ENCODE measurements at places on chromosomes 3 and 15. TPM values are rescaled to one million over a fixed set of nuclear protein-coding genes. Genes with fewer than 3 reads are reported as not detected.

GRCh38 chr3:77913524-77914174 is 873.8 kb downstream of the ROBO2 start:
- H3K27ac ChIP-seq, result no peak overlapping the region
- H3K4me1 ChIP-seq, result no peaks in the 10 kb centered on the region
- H3K36me3 ChIP-seq, result no peaks in the 10 kb centered on the region
- H3K4me3 ChIP-seq, result no peak overlapping the region
- no peak for DNase-seq

- no peak for DNase-seq
- H3K4me3 ChIP-seq, result no peak overlapping the region
- no peaks in the 10 kb centered on the region for H3K36me3 ChIP-seq
- no peaks in the 10 kb centered on the region for H3K27me3 ChIP-seq
These were observed 440.5 kb upstream of the ADAMTS9 start for GRCh38 chr3:65128346-65128745.

GRCh38 chr3:197748597-197749314 is 927 bp upstream of the FYTTD1 start:
- peak overlapping the region; percentile 92 for H3K27ac ChIP-seq
- H3K4me1 ChIP-seq, result peaks cover 26% of the 10 kb centered on the region
- DNase-seq, result no peak
- no peaks in the 10 kb centered on the region for H3K27me3 ChIP-seq
- peak overlapping the region; percentile 87 for H3K4me3 ChIP-seq

- peak overlapping the region; percentile 23 for H3K27ac ChIP-seq
- peaks cover 21% of the 10 kb centered on the region for H3K36me3 ChIP-seq
- DNase-seq, result no peak
- peaks cover 28% of the 10 kb centered on the region for H3K4me1 ChIP-seq
These were observed 64.3 kb downstream of the MGLL start for GRCh38 chr3:127758013-127758412.

DNA sequence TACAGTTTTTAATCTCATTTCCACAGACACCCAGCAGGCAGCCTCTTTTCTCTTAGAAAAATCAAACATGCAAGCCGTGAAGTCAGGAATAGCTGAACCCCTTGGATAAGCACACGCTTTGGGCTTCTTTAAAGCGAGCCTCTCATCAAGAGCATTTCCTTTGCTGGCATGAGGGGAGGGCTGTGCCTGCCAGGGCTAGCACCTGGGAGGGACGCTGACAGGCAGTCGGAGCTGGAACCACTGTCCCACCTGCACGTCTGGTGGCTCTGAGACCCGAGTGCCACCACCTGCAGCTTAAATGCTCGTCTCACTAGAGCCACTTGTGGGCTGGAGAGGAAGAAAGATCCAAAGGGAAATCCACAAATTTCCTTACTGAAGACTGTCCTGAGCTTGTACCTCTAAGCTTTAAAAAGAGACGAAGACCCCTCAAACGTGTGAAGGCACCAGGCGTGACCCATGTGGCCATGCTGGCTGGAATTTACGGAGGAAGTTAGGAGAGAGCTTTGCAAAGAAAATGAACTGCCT is 9.4 kb downstream of the MAP6D1 start:
- H3K4me1 ChIP-seq, result no peaks in the 10 kb centered on the region
- no peak overlapping the region for H3K4me3 ChIP-seq
- DNase-seq, result no peak
- H3K36me3 ChIP-seq, result peaks cover 15% of the 10 kb centered on the region
- no peak overlapping the region for H3K27ac ChIP-seq

DNA sequence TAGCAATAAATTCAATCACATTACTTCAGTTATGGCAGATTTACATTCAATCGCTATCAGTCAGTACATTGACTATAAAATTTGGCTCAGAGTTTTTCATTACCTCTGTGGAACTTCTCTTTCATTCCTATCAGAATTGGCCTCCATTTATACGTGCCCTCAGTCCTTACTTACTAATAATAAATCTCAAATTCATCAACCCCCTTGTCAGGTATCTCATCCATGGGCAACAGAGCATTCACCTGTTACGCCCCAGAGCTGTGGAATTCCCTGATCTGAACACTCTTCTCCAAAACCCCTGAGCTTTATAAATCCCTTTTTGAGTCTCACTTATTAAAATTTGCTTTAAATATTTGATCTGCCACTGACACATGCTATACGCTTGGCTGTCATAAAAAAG is 492.9 kb downstream of the GBE1 start:
- peaks cover 3% of the 10 kb centered on the region for H3K27me3 ChIP-seq
- no peak for DNase-seq
- no peaks in the 10 kb centered on the region for H3K36me3 ChIP-seq

- peaks cover 8% of the 10 kb centered on the region for H3K36me3 ChIP-seq
- H3K4me1 ChIP-seq, result peaks cover 47% of the 10 kb centered on the region
- H3K4me3 ChIP-seq, result no peak overlapping the region
- DNase-seq, result no peak
- H3K27ac ChIP-seq, result peak overlapping the region; percentile 23
These were observed 8.7 kb downstream of the LIMD1 start for GRCh38 chr3:45603226-45603625.

DNA sequence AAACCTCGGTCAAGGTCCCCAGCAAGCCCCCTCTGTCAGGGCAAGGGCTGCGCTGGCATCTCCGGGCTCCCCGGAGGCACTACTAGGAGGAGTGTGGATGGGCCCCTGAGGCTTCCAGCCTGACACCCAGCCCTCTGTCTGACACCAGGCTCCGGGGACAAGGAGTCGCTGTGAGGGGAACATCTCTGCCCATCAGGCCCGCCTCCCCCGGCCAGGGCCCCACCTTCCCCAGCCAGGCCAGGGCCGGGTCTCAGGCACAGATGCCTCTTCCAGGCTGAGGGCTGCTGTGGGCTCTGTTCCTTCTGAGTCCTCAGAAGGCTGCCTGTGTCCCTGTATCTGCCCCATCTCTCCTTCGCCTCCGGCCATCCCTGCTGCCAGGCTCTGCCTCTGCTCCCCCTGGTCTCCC is 15.8 kb downstream of the CSPG4 start:
- peak overlapping the region; percentile 62 for H3K27ac ChIP-seq
- DNase-seq, result no peak
- no peaks in the 10 kb centered on the region for H3K27me3 ChIP-seq
- peaks cover 4% of the 10 kb centered on the region for H3K36me3 ChIP-seq

DNA sequence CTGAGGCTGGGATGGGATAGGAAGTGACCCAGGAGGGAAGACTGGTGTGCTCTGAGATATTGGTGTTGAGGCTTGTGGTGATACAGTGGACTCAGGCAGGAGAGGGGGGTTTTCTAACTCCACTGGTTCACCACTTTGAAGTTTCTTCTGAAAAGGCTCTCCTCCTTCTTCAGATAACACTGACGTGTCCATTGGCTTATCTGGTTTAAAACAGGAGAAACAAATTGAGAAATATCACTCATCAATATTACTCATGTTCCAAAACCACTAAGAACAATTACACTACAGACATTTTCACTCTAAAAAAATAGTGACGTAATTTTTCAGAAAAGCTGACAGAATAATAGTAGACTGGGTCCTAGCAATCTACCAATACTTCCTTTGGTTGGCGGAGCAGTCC is 23.1 kb downstream of the TP53BP1 start:
- H3K36me3 ChIP-seq, result peaks cover 61% of the 10 kb centered on the region
- H3K4me1 ChIP-seq, result peaks cover 5% of the 10 kb centered on the region
- no peak overlapping the region for H3K27ac ChIP-seq

GRCh38 chr3:104628185-104628789 is 738.4 kb upstream of the ALCAM start:
- peaks cover 27% of the 10 kb centered on the region for H3K4me1 ChIP-seq
- no peaks in the 10 kb centered on the region for H3K27me3 ChIP-seq
- no peak overlapping the region for H3K4me3 ChIP-seq
- H3K36me3 ChIP-seq, result no peaks in the 10 kb centered on the region

DNA sequence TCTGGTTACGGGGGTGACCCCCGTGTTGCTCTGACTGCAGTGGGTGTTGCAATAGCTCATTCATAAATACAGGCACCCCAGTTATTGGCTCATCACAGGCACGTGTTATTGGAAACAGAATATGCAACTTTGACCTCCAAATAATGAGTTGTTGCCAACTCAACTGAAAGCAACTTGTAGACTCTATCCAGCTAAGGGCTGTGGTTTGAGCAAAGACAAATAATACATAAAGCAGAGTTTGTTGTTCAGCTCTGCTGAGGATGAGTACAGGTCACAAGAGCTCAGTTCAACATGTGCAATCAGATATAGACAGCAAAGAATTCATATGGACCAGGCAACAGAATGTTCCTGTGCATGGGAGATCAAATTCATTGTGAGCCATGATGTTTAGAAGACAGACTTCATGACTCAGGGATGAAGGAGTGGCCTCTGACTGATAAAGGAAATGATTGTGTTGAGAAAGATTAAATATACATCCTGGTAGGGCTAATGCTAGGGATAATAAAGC is 87.6 kb upstream of the LRIG1 start:
- H3K4me3 ChIP-seq, result no peak overlapping the region
- H3K27ac ChIP-seq, result no peak overlapping the region
- H3K27me3 ChIP-seq, result no peaks in the 10 kb centered on the region
- no peak for DNase-seq

DNA sequence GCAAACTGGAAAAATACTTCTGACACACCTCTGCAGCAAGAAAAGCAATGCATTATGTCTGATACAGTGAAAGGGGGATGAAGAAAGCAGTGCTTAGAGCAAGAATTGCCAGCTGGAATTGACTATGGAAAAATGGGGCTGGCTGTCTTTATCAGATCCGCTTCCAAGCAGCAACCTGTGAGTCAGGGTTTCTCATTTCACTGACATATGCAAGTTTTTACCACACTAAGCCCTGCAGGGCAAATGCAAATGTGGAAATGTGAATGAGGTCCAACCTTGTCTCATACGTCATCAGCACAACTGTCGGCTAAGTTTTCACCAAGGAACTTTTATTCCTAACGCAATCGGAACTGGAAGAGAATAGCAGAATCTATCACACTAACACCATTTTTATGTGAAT is 172.5 kb upstream of the GADL1 start:
- peaks cover 25% of the 10 kb centered on the region for H3K27me3 ChIP-seq
- no peak overlapping the region for H3K27ac ChIP-seq
- no peaks in the 10 kb centered on the region for H3K36me3 ChIP-seq
- no peak overlapping the region for H3K4me3 ChIP-seq
- H3K4me1 ChIP-seq, result peaks cover 7% of the 10 kb centered on the region

GRCh38 chr3:127820826-127821313 is 1.4 kb downstream of the MGLL start:
- DNase-seq, result no peak
- H3K27me3 ChIP-seq, result no peaks in the 10 kb centered on the region
- H3K4me1 ChIP-seq, result peaks cover 63% of the 10 kb centered on the region
- H3K36me3 ChIP-seq, result peaks cover 22% of the 10 kb centered on the region
- H3K27ac ChIP-seq, result peak overlapping the region; percentile 79

Gene LDHAL6B
- not detected for total RNA-seq

DNA sequence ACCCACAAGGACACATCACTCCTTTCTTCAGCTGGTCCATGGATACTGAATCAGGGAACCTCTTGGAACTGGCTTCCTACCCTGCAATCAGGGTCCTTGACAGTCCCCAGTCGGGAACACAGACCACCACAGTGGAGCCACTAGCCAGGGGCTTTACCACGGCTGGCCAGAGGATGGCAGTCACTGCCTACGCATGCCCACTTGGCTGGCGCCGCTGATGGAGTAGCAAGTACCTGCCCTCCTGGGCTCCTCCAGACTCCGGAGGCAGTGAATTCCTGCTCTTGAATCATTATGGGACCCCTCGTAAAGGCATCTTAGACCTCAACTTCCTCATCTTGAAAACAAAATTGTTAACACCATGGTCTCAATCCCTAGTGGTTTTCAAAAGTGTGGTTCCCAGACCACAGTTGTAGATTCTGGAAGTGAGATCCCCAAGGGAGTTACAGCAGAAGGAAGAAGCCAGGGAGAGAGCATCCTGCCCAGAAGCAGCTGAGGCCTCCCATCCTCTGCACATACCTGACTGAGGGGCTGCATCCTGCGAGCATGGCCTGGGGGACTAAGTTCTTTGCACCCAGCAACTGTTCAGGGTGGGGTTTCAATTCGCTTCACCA is 9.1 kb upstream of the SKIC8 start:
- H3K36me3 ChIP-seq, result no peaks in the 10 kb centered on the region
- peak; percentile 92 for DNase-seq
- H3K4me1 ChIP-seq, result peaks cover 19% of the 10 kb centered on the region

Gene C3orf22
- not detected for total RNA-seq

GRCh38 chr3:63132461-63133250 is 145.5 kb upstream of the SYNPR start:
- no peaks in the 10 kb centered on the region for H3K4me1 ChIP-seq
- DNase-seq, result no peak
- no peaks in the 10 kb centered on the region for H3K36me3 ChIP-seq
- H3K27me3 ChIP-seq, result no peaks in the 10 kb centered on the region
- no peak overlapping the region for H3K27ac ChIP-seq

Gene GMNC
- 2.2 TPM for total RNA-seq
